ENCODE measurements at places on chromosomes 7 and 10.

DNA sequence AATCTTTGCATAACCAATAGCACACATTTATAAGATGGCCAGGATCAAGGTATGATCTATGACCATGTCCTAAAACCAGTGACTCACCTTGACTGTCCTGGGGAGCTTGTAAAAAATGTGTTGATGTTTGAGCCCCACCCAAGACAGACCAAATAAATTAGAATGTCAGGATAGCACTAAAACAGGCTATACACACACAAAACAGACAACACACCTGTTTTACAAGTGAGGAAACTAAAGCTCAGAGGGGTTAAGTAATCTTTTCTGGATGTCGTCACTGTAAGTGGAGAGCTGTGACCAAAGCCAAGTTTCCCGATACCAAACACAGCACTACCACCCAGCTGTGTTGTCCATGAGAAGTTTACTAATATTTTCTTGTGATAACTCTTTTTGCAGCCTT, 84.5 kb downstream of the AVL9 start:
- no peak for DNase-seq

GRCh38 chr7:151454932-151455530, 15.1 kb upstream of the CRYGN start:
- DNase-seq, result no peak

DNA sequence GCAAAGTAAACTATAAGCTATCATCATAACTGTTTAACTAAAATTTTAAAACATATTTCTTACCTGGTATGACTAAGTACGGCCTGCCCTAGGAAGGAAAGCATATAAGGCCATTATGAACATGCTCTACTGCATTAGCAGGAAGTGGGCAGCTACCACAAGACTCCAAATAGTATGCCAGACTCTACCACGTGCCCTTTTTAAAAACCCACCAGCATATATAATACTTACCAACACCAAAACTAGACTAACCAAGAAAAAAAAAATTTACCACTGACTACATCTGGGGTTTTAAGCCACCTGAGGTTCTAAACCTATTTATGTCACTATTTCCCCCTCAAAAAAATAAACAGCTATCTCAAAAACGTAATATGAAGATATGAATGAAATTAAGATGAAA, 30.1 kb downstream of the NUDCD3 start:
- DNase-seq, result peak; percentile 31

DNA sequence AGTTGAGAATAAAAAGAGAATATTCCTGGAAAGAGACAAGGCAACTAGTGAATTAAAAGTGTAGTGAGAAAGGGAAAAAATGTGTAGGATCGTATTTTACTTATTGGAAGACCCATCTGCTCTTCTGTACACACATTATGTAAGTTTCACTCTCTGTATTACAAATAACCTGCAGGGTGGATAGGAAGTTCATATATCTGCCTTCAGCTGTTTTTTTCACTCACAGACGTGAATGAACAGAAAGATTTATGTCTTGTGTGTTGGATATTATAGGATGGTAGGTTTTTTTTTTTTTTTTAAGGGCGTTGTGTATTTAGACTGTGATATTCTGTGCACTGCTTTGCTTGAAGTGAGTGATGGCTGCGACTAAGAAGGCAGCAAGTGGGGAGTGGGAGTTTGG, 266.5 kb downstream of the AUTS2 start:
- no peak for DNase-seq

DNA sequence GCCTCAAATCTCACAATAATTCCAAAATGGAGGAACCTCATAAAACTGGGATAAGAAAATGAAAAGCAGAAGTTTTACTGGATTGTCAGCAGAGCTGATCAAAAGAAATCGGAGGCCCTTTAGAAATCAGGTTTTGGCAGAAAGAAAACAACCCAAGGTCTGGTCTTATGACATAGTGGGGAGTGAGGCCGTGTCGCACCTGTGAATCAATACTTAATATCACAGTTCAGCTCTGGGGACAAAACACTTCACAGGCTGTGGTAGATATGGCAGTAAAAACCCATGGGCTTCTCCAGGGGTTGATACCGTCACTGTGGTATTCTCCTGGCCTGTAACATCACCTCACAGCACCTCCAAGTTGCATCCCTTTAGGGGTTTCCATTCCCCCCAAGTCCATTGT, 6.5 kb upstream of the MALSU1 start:
- DNase-seq, result no peak

DNA sequence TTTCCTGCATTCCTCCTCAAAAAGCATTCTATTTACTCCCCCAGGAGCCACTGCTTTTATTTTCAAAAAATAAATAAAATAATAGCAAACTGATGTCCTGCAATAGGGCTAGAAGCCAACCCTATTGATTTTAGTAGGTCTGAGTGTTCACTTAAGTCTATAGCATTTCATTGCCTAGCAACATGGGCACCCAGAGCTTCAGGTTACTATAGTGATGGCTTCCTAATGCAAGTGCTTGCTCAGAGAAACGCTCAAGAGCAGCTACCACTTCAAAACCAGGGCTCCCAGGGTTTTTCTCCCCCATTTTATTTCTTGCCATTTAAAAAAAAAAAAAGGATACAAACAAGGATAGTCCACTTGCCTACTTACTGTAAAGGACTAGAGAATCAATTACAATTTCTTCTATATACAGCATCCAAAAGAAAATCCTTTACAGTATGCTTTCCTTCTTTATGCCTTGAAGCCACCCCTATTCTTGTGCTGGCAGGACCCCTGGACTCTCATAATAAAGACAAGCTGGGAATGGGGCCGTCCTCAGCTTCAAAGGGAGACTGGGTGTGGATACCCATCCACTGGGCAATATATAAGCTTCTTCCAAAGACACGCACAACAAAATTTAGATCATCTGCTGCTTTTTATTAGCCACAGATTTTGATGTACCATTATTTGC, 133.3 kb downstream of the VPS41 start:
- DNase-seq, result no peak

DNA sequence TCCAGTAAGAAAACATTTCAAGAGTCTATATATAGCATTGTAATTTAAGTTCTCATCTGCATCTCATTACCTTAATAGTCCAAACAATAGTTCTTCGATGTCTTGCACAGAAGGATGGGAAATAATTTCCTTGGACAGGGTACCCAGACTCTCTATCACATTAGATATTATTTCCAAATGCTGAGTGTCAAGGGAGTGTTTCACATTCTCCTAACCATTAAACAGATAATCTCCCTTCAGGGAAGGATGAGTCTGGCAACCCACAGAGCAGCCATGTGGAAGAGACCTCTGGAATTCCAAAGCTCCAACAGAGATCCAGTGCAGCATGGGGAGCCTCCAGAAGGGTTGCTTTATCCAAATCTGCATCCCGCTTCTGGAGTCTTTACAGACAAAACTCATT, 89.6 kb downstream of the FZD1 start:
- DNase-seq, result no peak

- DNase-seq, result peak; percentile 83
Observed at GRCh38 chr10:22436893-22437619, 91.8 kb downstream of the SPAG6 start.

GRCh38 chr10:29839826-29840515, 205.2 kb upstream of the SVIL start:
- DNase-seq, result no peak

- no peak for DNase-seq
Observed at GRCh38 chr10:69747179-69747578, 54.5 kb upstream of the COL13A1 start.

DNA sequence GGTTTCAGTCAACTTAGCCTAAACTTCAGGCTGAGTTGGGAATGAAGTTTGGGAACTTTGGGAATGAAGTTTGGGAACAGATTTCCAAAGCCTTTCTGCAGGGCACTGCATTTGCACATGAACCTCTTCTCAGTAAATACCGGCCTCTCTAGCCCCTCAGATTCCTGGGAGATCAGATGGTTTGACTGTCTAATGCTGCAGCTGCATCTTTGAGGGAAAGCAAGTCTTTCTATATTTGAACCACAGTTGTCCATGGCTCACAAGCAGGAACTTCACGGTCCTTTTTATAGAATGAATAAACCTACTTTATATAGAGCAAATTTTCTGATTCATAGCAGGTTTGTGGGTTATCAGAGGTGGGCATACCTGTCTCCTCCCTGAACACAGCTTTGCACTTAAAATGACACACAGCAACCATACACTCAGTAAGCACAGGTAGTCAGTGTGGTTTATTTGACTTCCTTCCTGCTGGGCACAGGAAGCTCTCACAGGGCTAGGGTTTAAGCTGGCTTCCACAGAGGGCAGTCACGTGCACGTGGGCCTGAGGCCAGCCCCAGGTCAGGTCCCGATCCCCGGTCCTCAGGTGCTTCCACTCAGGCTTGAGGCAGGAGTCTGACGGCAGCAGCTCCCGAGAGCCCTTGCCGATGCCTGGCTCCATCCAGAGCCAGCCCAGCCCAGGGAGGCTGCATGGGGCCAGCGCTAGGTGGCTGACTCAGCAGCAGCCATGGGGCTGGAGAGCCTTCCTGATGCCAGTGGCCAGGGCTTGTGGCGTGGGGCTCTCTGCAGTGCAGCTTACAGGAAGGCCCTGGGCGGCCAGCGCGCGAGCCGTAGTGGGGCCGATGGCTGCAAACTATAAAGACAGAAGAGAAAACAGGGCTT, 12.8 kb upstream of the MMP21 start:
- no peak for DNase-seq

- no peak for DNase-seq
Observed at GRCh38 chr7:28301148-28301641, 111.1 kb upstream of the CREB5 start.

DNA sequence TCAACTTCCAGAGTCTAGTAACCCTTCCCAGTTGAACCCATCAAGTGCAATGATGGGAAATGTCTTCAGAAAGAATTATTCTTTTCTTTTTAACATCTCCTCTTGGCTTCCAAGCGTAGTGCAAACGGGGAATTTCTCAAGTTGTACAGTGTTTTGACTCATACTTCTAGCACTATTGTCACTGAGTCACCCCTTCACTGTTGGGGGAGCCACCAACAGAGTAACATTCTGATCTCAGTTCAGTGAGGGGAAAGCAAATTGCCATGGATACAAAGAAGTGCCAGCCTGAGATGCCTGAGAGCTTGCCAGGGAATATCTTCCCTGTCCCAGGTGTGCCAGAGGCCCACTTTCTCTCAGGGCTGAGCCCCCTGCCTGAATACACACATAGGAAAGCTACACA, 31.0 kb downstream of the CYP3A5 start:
- DNase-seq, result no peak

DNA sequence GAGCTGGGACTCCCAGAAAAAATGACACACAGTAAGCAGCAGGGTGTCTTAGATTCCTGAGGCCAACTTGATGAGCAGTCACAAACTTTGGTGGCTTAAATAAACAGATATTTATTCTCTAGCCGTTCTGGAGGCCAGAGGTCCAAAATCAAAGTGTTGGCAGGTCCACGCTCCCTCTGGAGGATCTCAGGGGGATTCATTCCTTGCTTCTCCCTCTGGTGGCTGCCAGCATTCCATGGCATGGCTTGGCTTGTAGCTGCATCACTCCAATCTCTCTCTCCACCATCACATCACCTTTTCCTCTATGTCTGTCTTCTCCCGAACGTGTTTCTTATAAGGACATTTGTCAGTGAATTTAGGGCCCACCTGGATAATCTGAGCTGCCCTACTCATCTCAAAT, 98.4 kb downstream of the OSBPL3 start:
- no peak for DNase-seq

DNA sequence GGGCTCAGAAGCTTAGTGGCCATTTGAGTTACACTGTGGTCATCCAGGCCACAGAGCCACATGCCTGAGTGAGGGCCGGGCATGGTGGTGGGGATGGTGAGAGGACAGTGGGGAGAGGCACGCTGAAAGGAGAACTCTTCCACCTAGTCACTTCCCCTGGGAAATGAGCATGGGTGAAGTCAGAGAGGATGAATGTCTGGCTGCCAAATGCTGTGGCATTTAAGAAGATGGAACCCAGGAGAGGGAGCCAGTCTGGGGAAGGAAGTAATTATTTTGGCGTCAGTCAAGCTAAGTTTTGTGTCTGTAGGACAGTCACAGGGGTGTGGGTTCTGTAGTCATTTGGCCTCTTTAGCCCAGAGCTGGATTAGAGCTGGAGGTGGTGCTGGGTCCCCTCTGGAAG, 86.0 kb upstream of the PODXL start:
- DNase-seq, result no peak

DNA sequence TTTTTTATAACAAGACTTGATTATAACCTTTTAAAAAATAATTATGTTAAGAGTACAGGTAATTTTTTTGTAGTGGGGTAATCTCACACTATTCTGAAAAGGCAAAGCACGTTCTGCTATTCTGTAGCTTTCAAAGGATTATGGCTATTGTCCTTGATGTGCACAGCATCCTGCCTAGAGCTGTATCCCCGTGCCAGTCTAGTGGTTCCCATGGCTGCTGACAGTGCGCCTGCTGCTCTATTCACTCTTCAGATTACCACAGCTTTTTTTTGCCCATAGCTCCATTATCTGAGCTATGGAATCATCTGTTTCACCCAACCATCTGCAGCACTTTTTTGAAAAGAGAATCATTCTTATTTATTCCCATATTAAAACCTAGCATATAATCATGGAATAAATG, 723.4 kb downstream of the PHTF2 start:
- DNase-seq, result no peak

DNA sequence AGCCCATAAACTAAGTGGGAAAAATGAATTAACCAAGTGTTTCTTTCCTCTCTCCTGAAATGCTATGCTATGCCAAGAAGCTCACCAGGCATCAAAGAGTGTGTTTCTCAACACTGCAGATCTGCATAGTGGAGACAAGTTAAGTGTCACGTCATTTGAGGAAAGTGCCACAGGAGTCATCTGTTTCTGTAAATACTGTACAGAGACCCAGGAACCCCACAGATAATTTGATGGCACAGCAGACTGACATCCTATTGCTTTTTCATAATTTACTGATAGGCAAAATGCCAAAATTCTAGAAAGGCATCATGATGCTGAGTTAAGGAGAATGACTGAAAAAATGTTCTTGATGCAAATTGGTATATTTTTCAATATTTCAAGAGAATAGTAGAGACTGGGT, 124.3 kb downstream of the NRCAM start:
- no peak for DNase-seq

- DNase-seq, result no peak
Observed at GRCh38 chr10:62638062-62638477, 166.4 kb upstream of the ADO start.

GRCh38 chr7:24854866-24855265, 97.6 kb upstream of the GSDME start:
- DNase-seq, result no peak

DNA sequence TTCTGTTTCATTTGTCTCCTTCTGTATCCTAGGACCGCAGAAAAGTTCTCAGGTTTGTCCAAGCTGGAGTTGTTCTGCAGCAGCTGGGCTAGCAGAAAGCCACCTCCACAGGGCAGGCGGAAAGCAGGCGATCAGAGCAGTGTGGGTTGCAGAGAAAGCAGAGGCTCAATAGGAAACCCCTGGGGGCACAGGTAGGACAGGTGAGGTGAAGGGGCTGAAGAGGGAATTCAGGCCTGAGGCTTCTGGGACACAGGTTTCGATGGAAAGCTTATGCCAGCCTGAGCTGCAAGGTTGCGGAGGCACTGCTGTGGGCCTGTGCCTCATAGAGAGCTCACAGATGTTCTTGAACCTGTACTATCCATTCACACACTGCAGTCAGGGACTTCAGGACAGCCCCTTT, 194.9 kb upstream of the TPK1 start:
- DNase-seq, result no peak
